Panc1 (cell line): ENCODE measurements at places on chromosomes 1 and 21. TPM values are rescaled to one million over a fixed set of nuclear protein-coding genes. Genes with fewer than 3 reads are reported as not detected.

DNA sequence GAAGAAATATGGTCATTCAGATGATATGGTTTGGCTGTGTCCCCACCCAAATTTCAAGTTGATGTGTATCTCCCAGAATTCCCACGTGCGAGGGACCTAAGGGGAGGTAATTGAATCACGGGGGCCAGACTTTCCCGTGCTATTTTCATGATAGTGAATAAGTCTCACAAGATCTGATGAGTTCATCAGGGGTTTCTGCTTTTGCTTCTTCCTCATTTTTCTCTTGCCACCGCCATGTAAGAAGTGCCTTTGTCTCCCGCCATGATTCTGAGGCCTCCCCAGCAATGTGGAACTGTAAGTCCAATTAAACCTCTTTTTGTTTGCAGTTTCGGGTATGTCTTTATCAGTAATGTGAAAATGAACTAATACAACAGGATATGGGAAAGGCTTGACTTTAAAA lies 1.4 kb upstream of the DPM3 start:
- peaks cover 18% of the 10 kb centered on the region for H3K4me1 ChIP-seq
- no peak for DNase-seq
- H3K27ac ChIP-seq, result no peak overlapping the region
- no peaks in the 10 kb centered on the region for H3K27me3 ChIP-seq
- H3K36me3 ChIP-seq, result no peaks in the 10 kb centered on the region

DNA sequence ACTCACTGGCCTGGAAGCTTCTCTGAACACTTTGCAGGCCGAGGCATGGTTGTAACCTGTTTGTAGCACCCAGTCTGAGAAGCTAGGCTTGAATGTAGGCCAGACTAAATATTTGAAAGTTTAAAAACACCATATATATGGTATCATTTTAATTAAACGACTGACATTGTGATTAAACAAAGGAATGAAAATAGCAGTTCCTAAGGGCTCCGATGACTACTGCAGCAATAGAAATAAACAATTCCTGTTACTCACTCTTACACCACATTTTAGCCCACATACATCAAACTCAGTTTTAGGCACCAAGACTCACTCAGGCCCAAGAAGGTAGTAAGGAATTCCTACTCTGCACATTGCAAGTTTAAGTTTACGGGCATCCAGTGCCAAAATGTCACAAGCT lies 281.2 kb downstream of the AKT3 start:
- H3K27ac ChIP-seq, result no peak overlapping the region
- H3K36me3 ChIP-seq, result no peaks in the 10 kb centered on the region
- H3K4me3 ChIP-seq, result no peak overlapping the region
- H3K4me1 ChIP-seq, result no peaks in the 10 kb centered on the region

DNA sequence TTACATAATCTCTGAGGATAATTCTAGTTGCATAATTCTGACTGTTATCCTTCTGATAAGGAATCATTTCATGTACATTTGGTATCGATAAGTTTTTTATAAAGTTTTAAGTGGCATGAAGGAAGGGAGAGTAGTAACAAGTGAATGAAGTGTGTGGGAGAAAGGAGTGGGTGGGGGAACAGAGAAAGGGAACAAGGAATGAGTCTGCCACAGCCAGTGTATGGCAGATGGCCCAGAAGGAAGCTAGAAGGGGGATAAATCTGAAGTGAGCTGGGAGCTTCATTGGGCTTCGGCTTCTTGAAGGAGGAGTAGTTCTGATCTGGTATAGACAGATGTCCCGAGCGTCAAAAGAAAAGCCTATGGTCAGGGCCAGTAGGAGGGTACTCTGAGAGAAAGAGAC lies 18.6 kb downstream of the ZBTB40 start:
- no peak for DNase-seq
- H3K27ac ChIP-seq, result no peak overlapping the region
- H3K4me3 ChIP-seq, result no peak overlapping the region
- H3K4me1 ChIP-seq, result no peaks in the 10 kb centered on the region
- no peaks in the 10 kb centered on the region for H3K27me3 ChIP-seq

DNA sequence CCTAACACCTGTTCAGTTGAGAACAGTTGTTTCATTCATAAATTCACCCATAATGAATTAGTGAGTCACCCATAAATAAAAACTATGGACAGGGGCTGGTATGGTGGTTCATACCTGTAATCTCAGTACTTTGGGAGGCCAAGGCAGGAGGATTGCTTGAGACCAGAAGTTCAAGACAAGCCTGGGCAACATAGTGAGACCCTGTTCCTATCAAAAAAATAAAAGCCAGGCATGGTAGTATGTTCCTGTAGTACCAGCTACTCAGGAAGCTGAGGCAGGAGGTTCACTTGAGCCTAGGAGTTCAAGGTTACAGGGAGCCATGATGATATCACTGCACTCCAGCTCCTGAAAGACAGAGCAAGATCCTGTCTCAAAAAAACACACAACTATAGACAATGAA lies 79.0 kb downstream of the GTF2B start:
- peaks cover 18% of the 10 kb centered on the region for H3K36me3 ChIP-seq
- DNase-seq, result no peak
- H3K4me1 ChIP-seq, result no peaks in the 10 kb centered on the region
- H3K27ac ChIP-seq, result no peak overlapping the region

UTP25 gene
- 9.5 TPM for total RNA-seq

- no peak overlapping the region for H3K27ac ChIP-seq
- no peak overlapping the region for H3K4me3 ChIP-seq
- H3K36me3 ChIP-seq, result no peaks in the 10 kb centered on the region
- no peak for DNase-seq
- no peaks in the 10 kb centered on the region for H3K27me3 ChIP-seq
- no peaks in the 10 kb centered on the region for H3K4me1 ChIP-seq
Observed at GRCh38 chr1:177983077-177983476, 13.2 kb upstream of the SEC16B start.
